Renal pelvis (tissue), 12 donors: ENCODE measurements at places on chromosomes 12 and 14. TPM values are rescaled to one million over a fixed set of nuclear protein-coding genes. Genes with fewer than 3 reads are reported as not detected.

Gene BHLHE41
- 3.1 TPM for polyA plus RNA-seq

Gene LDHB
- polyA plus RNA-seq, result 1,589 TPM

Gene RFX4
- 0.17 TPM for polyA plus RNA-seq

Gene GLIPR1L1
- 0.35 TPM for polyA plus RNA-seq

Gene LYZ
- 33.3 TPM for polyA plus RNA-seq

Gene C12orf60
- 4.1 TPM for polyA plus RNA-seq

Gene ALDH1L2
- 0.75 TPM for polyA plus RNA-seq

Gene NTS
- polyA plus RNA-seq, result 5.1 TPM

Gene EGLN3
- 17.9 TPM for polyA plus RNA-seq

Gene FAM90A1
- polyA plus RNA-seq, result 1.6 TPM

Gene RHOJ
- polyA plus RNA-seq, result 19.9 TPM

Gene SIX4
- 6.4 TPM for polyA plus RNA-seq

Gene PYGL
- polyA plus RNA-seq, result 21.5 TPM

Gene CLEC6A
- 0.10 TPM for polyA plus RNA-seq

Gene NOS1
- 0.99 TPM for polyA plus RNA-seq

Gene PAH
- polyA plus RNA-seq, result 67.0 TPM

Gene CLEC1B
- polyA plus RNA-seq, result 1.2 TPM

Gene HOXC10
- polyA plus RNA-seq, result 53.8 TPM

Gene PIWIL1
- 3.4 TPM for polyA plus RNA-seq

Gene TBX5
- not detected for polyA plus RNA-seq

Gene HAL
- 1.2 TPM for polyA plus RNA-seq

Gene GALNT9
- 11.8 TPM for polyA plus RNA-seq

Gene APOF
- polyA plus RNA-seq, result 0.11 TPM

Gene FLVCR2
- 6.3 TPM for polyA plus RNA-seq

Gene C14orf132
- polyA plus RNA-seq, result 30.7 TPM

Gene GRIN2B
- polyA plus RNA-seq, result 1.1 TPM

Gene JPH4
- 9.1 TPM for polyA plus RNA-seq

Gene ZFHX2
- 12.4 TPM for polyA plus RNA-seq

Gene CCDC177
- 0.18 TPM for polyA plus RNA-seq

Gene STON2
- polyA plus RNA-seq, result 54.3 TPM

Gene LRR1
- 12.6 TPM for polyA plus RNA-seq

Gene TM9SF1
- 46.7 TPM for polyA plus RNA-seq

Gene IL31
- not detected for polyA plus RNA-seq

Gene DIO2
- 0.63 TPM for polyA plus RNA-seq

Gene OAS2
- polyA plus RNA-seq, result 6.0 TPM

Gene CCDC198
- 392 TPM for polyA plus RNA-seq

Gene CDC42BPB
- polyA plus RNA-seq, result 90.9 TPM

Gene CRY1
- 26.9 TPM for polyA plus RNA-seq

Gene ERBB3
- 125 TPM for polyA plus RNA-seq

Gene SRRM4
- polyA plus RNA-seq, result 0.03 TPM

Gene PLA2G1B
- 0.41 TPM for polyA plus RNA-seq

Gene NTF3
- 4.5 TPM for polyA plus RNA-seq

Gene FRMD6
- 17.9 TPM for polyA plus RNA-seq

Gene RIC8B
- polyA plus RNA-seq, result 25.5 TPM
